Putamen (tissue), 1 donor: ENCODE measurements at places on chromosomes 11 and 22.

DNA sequence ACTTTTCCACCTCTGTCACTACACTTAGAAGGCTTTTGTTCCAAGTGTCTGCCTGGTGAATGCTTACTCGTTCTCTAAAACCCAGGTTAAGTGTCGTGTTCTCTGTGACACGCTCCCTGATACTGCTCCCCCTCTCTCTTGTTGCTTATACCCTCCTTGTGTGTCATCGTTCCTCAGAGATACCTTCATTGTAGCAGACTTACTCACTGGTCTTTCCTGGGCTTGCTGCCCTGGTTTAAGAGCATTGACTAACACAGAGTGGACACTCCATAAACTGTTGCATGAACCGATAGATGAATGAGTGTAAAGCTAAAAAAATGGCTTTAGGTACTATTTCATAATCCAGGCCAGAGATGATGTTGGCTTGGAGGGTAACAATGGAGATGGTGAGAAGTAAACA is 171.3 kb downstream of the GRIK4 start:
- DNase-seq = no peak

DNA sequence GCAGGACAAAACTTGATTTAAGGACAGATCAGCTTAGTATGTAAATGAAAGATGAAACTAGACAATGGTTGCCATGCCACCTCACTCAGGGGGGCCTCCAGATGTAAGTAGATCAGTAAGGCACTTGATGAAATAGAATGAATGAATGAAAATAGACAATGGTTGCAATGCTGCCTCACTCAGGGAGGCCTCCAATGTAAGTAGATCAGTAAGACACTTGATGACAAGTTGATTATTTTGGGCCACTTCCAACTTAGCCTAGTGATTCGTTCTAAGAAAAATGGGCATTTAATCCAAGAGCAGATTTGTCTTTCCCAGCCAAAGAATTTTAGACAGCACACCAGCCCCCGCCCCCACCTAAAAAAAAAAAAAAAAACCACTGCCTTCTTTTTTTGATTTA is 19.2 kb upstream of the SLC5A12 start:
- no peak for DNase-seq

DNA sequence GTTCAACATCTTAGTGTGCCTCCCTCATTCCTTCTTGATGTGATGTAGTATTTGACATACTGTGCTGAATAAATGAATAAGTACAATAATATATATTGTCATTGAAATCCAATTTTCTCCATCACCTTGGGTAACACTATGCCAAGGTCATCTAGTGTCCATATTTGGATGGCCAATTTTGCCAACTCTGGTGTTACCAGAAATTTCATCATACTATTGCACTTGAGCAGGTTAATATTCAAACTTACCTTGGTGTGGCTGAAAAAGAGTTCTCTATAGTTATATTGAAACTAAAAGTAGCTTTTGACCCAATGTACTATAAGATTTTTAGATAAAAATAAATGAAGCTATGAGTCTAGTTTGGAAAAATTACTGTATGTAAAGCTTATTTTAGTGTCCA is 98.2 kb upstream of the SLC6A5 start:
- DNase-seq = no peak

GRCh38 chr11:57180081-57180561 is 1.6 kb upstream of the LRRC55 start:
- DNase-seq = peak; percentile 27

DNA sequence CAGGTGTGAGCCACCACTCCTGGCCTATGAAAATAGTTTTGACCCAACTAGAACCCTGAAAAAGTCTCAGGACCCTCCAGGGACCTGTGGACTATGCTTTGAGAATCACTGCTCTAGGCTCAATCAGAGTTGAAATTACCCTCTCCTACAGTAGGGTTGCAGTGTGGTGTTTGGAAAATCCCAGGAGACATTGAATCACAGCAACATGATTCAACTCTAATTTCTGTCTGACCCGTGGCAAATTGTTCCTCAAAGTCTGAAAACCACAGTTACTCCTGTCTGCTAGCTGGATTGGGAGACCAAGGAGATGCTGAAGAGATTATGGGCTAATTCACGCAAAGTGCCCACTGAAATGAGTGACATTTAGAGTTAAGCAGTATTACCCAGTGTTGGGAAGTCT is 5.4 kb upstream of the MTMR3 start:
- DNase-seq = no peak

DNA sequence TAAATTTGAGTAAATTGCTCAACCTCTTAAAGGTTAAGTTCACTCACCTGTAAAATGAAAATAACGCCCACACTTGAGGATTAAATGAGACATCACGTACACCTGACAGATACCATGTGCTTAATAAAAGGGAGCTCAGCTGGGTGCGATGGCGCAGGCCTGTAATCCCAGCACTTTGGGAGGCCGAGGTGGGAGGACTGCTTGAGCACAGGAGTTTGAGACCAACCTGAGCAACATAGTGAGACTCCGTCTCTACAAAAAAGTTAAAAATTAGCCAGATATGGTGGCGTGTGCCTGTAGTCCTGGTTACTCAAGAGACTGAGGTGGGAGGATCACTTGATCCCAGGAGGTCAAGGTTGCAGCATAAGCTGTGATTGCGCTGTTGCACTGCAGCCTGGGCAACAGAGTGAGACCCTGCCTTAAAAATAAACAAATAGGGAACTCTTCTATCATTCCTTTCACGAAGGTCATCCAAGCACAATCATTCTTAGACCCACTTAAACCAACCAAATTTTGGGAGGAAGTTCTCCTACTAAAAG is 134.1 kb downstream of the BBOX1 start:
- DNase-seq = no peak

DNA sequence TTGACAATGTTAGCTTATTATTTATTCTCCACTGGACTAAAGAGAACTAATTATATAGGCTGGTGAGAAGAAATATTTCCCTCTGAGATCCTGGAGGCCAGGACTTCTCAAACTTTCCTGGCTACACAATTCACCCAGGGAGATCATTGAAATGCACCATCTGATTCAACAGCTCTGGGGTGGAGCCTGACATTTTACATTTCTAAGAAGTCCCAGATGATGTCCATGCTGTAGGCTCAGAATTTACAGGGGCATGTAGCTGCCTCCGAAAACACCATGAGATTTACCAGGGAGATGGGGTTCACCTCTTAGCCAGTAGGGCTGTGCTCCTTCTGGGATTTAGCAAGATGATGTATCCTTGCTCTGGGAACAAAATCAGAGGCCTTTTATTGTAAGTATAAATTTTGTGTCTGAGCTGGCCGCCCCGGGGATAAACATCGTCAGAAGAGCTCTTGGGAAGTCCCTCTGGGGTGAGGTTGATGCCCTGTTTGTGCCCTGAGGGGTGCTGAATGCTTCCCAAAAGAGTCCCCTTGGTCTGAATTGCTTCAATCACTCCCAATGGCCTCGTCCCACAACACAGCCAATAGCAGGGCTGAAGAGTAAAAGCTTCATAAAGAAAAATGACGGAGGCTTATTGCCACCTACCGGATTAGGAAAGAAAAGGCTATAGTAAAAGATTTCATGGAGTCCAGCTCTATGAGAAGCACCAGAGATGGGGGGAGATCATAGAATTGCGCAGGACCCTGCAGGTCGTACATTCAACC is 33.4 kb upstream of the API5 start:
- no peak for DNase-seq

DNA sequence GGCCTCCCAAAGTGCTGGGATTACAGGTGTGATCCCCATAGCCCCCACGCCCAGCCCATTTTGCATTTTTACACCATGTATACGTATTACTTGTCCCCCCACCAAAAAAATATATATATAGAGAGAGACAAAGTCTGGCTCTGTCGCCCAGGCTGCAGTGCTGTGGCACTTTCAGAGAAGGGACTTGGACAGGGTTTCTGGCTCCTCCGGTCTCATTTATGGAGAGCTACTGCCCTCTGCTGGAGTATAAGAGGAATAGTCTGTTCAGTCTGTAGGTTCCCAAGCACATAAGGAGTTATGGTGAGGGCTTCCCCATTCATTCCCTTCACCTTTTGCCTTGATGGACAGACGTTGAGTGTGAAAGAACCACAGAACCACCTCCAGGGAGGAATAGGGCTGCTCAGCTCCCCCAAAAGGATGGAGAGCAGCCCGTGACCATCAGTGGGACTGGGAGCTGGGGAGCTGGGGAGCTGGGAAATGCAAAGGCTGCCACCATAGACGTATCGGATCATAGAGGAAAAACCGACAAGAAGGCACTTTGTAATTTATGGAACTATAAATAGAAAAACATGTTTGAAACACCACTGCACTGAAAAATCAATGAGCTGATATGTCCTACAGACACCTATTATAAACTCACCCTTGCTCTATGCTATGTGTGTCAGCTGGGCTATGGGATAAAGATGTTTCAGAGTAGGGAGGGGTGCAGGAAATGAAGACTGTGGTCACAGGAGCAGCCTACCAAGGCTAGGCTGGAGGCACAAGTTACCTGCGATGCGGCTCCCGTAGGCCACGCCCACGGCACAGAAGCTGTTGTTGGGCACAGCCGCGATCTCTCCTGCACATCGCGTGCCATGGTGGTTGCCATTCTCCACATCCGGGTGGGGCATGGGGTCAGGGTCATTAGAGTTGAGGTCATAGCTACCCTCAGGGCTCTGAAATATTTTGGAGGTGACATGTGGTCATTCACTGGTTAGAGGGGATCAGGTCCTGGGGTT is 5.2 kb downstream of the PCSK7 start:
- peak; percentile 85 for DNase-seq

DNA sequence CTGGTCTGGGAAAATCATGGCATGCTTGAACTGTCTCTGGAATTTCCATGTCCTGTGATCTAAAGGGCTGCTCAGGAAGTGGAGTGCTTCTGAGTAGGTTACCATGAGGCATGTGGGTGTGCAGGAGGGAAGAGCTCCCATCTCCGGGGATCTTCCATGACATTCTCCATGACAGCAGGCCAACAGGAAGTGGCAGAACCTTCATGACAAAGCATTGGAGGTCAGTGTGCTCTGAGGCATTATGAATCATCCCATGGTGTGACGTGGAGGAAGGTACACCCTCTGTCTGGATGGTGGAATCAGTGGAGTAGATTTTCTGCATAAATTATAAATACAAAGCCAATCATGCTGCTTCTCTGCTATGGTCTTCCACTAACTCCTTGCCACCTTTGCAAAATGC is 139.6 kb upstream of the E2F8 start:
- DNase-seq = no peak

- DNase-seq = no peak
Measured at GRCh38 chr11:69352715-69353319, 58.9 kb downstream of the MYEOV start.

DNA sequence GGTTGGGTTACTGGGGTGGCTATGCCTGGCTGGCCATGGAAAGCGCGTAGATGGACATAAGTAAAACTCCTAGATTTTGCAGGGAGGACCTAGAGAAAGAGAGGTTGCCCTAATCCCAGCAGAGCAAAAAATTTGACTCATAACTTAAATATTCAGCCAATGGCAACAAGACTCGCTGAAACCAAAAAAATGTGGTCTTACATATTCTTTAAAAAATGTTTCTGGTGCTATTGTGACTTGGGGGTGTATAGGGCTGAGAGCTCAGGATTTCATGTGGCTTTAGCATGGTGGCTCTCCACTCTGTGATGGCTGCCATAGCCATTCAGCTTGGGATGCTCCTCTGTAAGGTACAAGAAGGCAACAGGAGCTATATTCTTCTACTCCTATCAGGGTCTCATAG is 27.2 kb upstream of the PDGFD start:
- no peak for DNase-seq

DNA sequence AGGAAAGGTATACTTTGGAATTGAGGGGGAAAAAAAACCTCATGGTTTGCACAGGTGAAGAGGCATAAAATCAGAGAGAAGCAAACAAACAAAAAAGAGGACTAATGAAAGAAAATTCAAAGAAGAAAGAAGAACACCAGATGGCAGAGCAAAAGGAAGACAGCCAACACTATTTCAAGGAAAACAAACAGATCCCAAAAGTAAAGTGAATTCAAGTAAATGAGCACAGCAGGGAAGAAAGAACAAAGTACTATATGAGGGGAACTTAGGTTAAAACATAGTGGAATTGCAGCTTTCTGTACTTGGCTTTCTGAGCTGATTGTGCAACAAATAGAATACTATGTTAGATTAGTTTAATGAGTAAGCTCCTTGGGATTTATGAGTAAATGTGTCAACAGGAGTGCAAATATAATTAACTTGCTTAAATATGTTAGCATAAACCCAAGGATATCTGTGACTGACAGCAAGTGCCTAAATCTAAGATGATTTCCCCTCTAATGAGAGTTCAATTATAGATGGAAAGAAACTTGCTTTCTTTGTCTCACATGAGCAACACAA is 404.6 kb upstream of the CNTN5 start:
- DNase-seq = no peak

GRCh38 chr11:122116591-122116990 is 576 bp upstream of the BLID start:
- no peak for DNase-seq

DNA sequence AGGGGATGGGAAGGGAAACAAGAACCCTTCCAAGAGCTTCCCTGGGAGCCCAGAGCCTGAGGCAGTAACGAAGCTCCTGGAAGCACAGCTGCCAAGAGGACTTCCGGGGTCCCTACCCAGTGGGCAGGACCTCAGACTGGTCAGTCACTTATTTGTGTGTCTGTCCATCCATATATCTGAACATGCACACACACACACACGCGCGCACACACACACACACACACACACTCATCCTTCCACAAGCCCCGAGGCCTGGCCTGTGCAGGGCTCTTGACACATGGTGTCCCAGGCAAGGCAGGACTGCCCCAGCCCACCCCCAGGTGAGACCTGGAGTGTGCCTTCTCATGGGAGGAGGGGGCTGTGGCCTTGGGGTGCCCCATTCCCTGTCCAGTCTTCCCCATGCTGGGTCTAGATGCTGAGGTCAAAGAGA is 44.9 kb downstream of the IGLL5 start:
- no peak for DNase-seq

DNA sequence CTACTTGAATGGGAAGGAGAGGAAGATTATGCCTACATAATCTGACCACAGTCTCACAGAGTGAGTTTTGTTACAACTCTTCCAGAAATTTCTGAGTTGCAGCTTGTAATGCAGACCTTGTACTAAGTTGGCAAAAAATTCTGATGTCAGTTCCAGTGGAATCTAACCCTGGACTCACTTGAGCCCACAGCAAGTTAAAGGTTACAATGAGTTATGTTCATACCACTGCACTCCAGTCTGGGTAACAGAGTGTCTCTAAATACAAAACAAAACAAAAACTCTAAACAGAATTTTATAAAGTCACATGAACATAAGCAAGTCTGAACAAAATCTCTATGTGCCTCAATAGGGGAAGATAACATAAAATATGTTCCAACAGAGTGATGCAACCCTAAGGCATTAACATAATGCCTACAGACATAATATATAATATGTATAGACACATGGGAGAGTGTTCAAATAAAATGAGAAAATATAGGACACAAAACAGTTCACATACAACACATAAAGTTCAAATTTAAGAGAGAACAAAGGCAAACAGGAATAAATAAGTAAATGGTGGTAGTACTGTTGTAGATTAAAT is 1.1 kb downstream of the GLYAT start:
- DNase-seq = no peak

- no peak for DNase-seq
Measured at GRCh38 chr11:88398372-88398771, 60.8 kb upstream of the CTSC start.

GRCh38 chr22:44667829-44668189 is 34.2 kb upstream of the PRR5 start:
- DNase-seq = no peak

GRCh38 chr22:48957311-48957986 is 870.2 kb downstream of the BRD1 start:
- DNase-seq = no peak
